ENCODE measurements at places on chromosomes 5 and 9.

- DNase-seq: no peak
Measured at GRCh38 chr9:121237916-121238315, 30.0 kb upstream of the GSN start.

- DNase-seq: no peak
Measured at GRCh38 chr5:129630101-129630500, 117.8 kb upstream of the MINAR2 start.

GRCh38 chr9:35350827-35351549 lies 138.9 kb upstream of the RUSC2 start:
- no peak for DNase-seq

DNA sequence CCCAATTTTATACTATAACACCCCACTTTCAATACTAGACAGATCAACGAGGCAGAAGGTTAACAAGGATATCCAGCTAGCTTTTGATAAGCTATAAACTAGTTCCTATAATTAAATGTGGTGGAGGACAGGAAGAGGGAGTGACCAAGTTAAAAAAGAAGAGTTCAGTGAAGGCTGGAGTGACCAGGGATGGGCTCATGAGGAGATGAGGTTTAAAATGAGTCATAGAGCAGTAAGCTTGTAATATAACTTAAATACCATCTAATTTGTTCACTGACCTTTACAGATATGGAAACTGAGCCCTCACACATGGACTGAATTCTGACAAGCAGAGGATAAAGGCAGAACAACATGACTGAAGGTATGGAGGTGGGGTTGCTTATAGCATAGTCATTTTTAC lies 284.5 kb downstream of the SPATA31D1 start:
- no peak for DNase-seq

- DNase-seq: no peak
Measured at GRCh38 chr5:136120529-136120928, 12.1 kb upstream of the SMAD5 start.
